ENCODE measurements at places on chromosomes 12 and 14.
A peak's percentile ranks its signal among the peaks of the same experiment; 100 is the strongest.

GRCh38 chr14:103548463-103549351 lies 13.8 kb downstream of the BAG5 start:
- DNase-seq: no peak

DNA sequence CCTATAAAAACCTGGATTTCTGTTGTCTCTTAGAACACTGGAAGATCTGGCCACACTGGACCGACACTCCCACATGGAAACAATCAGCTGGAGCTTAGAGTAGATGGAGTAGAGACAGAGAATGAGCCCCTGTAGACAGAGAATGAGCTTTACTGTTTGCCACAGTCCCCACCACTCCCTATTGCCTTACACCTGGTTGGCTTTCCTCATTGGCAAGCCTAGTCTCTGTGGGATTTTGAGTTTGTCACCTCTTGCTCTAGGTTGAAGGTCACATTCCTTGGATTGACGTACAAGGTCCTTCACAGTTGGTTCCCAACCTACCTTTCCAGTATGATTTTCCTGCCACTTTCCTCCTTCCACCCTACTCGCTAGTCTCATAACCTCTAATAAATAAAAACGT lies 2.0 kb upstream of the HCAR1 start:
- DNase-seq: no peak

DNA sequence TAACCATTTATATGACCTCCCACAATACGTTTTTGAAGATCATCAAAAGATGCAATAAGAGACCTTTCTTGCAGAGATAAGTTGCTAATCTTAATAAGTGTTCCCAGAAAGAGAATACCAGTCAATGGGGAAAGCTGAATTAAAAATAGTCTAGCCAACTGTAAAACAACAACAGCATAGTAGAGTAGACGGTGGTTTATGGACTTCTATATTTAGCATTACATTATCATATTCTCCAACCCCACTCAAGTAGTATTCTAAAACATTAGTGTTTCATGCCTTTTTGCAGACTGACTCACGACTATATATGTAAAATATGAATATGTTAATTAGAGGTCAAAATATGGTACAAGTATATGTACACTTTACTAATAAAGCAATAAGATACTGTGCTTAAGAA lies 218.9 kb downstream of the MED13L start:
- DNase-seq: no peak

DNA sequence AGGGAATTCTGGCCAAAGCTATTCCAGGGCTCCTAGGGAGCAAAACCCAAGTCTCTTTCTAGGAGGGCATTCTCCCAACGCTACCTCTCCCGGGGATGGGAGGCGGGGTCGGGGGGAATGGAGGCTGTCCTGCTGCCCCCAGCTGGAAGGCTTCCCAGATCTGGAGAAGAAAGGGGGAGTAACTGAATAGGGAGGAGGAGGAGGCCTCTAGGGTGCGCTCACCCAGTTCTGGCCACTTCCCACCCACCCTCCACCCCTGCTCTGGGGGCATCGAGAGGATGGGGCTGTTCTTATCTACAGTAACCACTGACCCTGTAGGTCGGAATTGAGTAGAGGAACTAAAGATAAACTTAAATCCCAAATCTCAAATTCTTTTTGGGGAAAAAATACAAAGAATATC lies 579 bp upstream of the RNASE1 start:
- DNase-seq: no peak

GRCh38 chr14:81319314-81319713 lies 80.8 kb downstream of the STON2 start:
- no peak for DNase-seq

DNA sequence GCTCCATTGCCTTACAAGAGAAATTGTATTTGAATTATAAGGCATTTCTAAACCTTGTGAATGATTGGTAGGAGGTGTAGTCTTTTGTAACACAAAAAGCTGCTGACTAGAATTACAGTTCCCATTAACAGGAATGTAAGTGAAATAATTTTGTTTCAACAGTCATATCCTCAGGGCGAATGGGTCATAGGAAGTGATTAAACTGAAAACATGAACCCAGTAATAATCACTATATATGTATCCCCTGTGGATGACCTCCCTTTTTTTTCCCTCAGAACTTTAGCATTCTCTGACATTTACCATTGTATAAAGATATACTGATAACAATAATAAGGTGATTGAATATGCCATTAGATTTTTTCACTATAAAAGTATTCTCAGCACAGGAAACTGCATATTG lies 312.3 kb downstream of the ATP23 start:
- DNase-seq: peak; percentile 69

DNA sequence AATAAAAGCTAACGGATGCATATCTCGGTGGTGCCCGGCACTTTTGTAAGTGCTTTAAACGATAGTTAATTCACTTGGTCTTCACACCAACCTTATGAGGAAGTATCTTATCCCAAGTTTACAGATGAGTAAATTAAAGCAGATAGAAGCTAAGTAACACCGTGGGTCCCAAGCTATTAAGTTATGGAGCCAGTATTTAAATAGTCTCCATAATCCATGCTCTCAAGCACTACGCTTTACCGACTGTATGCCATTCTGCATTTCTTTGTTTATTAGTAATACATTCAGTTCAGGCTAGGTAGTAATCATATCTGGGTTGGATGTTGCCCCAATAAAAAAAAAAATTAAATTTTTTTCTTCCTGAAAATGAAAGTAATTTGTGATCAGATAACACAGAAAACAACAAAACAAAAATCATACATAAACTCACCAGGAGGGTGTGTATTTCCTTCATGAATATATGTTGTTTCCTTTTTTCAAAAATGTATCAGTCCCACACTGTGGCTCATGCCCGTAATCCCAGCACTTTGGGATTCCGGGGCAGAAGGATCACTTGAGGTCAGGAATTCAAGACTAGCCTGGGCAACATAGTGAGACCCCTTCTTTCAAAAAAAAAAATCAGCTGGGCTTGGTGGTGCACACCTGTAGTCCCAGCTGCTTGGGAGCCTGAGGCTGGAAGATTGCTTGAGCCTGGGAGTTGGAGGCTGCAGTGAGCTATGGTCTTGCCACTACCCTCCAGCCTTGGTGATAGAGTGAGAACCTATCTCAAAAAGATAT lies 1.4 kb upstream of the M6PR start:
- DNase-seq: peak; percentile 8

- DNase-seq: peak; percentile 60
Measured at GRCh38 chr14:77111021-77111420, 13.0 kb downstream of the CIPC start.

DNA sequence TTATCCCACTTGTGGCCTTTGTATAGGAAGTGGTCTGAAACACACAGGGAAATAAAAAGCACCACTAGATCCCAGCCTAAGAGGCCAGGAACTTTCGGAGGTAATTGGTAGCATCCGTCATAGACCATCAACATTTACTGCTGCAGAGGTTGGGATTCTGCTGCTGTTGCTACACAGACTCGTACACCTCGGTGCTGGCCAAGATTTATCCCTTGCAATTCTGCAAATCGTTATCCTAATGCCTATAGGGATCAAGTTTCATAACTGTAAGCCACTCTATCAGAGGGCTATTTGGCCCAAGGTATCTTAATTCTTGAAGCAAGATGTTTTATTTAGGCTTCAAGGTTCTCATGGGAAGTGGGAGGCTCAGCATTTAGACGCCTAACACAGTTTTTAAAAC lies 913.6 kb downstream of the GALC start:
- no peak for DNase-seq

DNA sequence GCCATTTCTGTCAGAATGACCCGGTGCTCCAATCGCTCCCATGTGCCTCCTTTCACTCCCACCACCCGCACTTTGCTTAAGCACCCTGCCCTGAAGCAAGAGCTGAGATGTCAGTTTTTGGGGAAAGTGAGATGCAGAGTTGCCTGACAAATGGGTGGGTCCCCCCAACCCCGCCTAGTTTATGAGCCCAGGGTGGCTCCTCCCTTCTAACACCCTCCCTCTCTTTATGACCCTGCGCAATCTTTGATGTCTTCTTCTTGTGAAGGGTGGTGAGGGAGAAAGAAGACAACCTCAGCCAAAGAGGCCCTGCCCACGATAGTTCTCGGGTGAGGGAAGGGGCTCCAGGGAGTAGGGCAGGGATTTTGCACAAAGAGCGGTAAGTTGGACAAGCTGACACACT lies 89.5 kb upstream of the HOXC13 start:
- DNase-seq: no peak

- DNase-seq: peak; percentile 86
Measured at GRCh38 chr12:13099066-13099843, 4.2 kb downstream of the GSG1 start.

GRCh38 chr12:126998747-126999285 lies 1268.2 kb upstream of the TMEM132C start:
- DNase-seq: no peak

- no peak for DNase-seq
Measured at GRCh38 chr14:31578266-31578665, 17.1 kb downstream of the NUBPL start.

DNA sequence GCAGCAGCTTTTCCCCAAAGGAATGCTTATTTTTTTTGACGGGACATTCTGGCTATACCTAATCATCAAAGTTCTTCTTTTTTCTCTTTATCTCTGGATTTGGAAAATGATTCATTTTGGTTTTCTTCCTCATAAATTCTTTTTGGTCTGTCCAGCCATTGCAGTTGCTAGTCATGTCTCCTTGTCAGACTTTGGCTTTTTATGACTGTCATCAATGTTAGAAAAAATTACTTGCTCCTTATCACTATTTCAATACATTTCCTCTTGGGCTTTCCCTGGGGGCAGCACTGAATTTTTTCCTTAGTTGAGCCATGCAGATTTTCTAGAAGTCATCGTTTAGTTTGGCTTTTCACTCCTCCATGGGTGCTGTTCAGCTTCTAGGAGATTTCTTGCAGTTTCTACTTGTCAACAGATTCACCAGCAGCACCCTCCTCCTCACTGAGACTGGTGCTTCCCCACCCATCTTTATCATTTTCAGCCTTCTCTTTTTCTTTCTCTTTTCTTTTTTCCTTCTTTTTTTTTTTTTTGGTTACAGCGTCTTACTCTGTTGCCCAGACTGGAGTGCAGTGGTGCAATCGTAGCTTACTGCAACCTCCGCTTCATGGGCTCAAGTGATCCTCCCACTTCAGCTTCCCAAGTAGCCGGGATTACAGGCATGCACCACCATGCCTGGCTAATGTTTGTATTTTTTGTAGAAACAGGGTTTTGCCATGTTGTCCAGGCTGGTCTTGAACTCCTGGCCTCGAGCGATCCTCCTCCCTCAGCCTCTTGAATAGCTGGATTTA lies 5.2 kb downstream of the ADIPOR2 start:
- DNase-seq: no peak

DNA sequence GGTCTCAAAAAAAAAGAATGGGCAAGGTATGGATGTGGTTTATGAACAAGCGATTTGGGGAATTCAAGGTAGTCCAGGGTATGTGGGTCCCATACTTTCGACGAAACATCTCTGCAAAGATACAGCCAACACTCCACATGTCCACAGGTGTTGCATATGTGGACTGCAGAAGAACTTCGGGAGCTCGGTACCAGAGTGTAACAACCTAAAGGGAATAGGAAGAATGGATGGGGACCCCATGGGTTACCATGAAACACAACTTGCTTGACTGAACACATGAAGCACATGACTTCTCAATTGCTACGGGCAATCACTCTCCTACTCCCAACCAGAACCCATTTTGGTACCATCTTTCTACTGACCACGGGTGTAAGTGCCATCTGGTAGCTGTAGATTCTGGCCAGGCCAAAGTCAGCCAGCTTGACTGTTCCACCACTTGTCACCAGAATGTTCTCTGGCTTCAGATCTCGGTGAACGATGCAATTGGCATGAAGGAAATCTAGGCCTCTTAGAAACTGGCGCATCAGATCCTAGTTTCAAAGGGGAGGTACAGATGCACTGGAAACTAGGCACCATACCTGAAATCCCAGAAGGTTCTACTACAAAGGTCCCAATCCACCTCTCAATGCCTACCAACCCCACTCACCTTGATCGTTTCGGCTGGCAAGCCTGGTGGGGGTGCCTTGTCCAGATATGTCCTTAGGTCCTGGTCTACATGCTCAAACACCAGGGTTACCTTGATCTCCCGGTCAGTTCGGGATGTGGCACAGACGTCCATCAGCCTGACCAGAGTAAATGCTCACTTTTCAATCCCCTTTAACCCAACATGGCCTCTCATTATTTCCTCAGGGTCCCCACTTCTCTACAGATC lies 1.3 kb downstream of the CDK4 start:
- DNase-seq: no peak

DNA sequence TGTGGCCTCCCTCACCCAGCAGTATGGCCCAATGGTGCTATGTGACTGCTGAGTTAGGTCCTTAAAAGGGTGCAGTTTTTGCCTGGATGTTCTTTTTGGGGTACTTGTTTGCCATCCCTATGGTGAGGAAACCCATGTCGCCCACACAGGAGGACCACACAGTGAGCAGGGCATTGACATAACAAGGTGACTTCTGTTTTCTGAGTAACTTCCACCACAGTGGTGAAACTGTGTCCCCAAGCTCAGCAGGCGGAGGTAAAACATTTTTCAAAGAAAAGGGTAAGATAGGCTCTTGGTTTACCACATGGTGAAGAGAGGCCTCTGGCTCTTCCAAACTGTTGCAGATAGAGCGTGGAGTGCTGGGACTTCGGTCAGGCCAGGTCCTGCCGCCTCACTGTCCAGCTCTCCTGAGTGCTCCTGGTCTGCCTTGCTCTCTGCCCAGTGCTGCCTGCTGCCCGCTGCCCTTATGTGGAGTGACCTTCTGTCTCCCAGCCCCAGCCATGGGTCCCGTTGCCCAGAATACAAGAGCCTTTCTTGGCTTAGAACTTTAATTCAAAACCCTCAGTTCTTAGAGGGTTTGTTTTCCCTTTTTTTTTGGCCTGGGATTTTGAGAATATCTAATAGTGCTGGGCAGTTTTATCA lies 54.0 kb downstream of the TRAF3 start:
- DNase-seq: no peak

GRCh38 chr14:57182760-57183503 lies 85.8 kb downstream of the EXOC5 start:
- peak; percentile 10 for DNase-seq

- DNase-seq: peak; percentile 94
Measured at GRCh38 chr14:49972131-49972671, 79.3 kb downstream of the ARF6 start.

DNA sequence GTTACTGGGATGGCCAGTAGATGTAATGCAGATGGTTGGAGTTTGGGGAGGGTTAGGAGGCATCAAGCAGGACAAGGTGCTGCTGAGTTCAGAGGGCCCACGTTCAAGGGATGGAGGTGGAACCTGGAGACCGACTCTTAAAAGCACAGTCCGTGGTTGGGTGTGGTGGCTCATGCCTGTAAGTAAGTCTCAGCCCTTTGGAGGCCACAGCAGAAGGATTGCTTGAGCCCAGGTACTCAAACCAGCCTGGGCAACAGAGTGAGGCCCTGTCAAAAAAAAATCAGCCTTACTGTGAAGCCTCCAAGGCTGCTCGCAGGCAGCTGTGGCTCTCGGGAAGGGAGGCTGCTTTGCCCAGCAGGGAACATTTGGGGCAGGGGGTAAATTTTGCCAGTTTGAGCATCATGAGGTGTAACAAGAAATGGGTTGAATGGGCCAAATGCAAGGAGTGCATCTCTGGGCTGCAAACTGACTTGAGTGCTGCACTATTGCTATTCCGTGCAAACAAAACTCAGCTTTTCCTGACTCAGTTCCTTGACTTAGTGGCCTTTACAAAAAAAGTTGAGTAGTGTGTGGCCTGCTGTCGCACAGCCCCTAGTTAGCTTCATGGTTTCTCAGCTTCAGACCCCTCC lies 55.0 kb downstream of the ANAPC7 start:
- no peak for DNase-seq
